K562 (cell line): ENCODE measurements at places on chromosomes 12 and 14. TPM values are rescaled to one million over a fixed set of nuclear protein-coding genes. Genes with fewer than 3 reads are reported as not detected.

Gene SLC8A3
- total RNA-seq, result not detected in 2 replicates

Gene KCNC2
- total RNA-seq, result not detected in 2 replicates

Gene ASB2
- not detected in 2 replicates for total RNA-seq

Gene C14orf39
- total RNA-seq, result 0.58 and 0.82 TPM in 2 replicates

Gene OASL
- total RNA-seq, result not detected in 2 replicates

Gene TAS2R43
- total RNA-seq, result not detected in 2 replicates

Gene GALNT8
- total RNA-seq, result 0.07 TPM in 1 of 2 replicates, not detected in the other

DNA sequence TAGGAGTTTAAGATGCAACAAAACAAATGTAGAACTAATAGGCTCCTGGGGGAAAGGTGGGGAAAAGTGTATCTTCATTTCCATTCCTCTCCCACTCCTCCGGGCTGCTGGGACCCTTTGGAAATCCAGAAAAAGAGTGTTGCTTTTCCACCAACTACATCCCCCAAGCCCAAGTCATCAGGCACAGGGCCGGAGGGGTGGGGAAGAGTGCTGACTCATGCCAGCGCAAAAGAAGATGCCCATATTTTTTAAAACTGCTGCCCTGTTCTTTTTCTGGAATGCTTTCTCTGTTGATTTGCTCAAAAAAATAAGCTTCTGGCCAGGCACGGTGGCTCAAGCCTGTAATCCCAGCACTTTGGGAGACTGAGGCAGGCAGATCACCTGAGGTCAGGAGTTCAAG is 70.9 kb downstream of the TBK1 start:
- DNase-seq, result no peak
- no peaks in the 10 kb centered on the region for H3K36me3 ChIP-seq
- peaks cover 16% of the 10 kb centered on the region for H3K27me3 ChIP-seq
- H3K27ac ChIP-seq, result no peak overlapping the region
- H3K4me1 ChIP-seq, result no peaks in the 10 kb centered on the region
- no peak overlapping the region for H3K4me3 ChIP-seq

DNA sequence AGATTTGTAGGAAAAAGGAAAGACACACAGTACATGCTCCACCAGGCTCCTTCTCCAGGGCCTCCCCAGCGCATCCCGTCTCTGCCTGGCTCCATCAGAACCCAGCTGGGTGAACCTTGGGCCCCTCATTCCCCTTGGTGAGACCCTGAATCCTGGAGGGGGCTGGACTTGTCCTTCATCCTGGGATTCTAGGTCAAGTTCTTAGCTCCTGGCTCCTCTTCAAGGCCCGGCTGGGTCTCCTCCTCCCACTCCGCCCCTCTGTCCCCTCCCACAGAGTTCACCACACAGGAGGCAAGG is 49.2 kb downstream of the PSMA6 start:
- no peak overlapping the region for H3K4me3 ChIP-seq
- H3K36me3 ChIP-seq, result no peaks in the 10 kb centered on the region
- H3K27me3 ChIP-seq, result no peaks in the 10 kb centered on the region

DNA sequence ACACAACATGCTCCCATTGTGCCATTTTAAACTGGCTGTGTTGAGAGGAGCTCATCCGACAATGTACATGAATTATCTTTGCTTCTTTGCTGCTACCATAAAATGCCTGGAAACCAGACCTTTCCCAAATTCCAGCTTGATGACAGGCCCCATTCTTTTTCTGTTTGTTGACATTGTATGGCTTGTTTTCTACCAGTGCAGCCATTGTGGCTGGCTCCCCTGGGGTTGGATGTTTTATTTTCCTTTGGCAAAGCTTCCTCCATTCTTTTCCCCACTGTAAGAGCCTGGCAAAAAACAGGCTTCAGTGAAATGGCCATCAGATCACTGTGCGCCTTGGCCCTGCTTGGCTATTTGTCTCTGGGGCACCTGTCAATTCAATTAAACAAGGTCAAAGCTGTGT is 532.5 kb downstream of the VRK1 start:
- H3K36me3 ChIP-seq, result no peaks in the 10 kb centered on the region
- no peak for DNase-seq
- no peak overlapping the region for H3K27ac ChIP-seq
- no peaks in the 10 kb centered on the region for H3K4me1 ChIP-seq
- no peak overlapping the region for H3K4me3 ChIP-seq

- H3K27ac ChIP-seq, result no peak overlapping the region
- no peak overlapping the region for H3K4me3 ChIP-seq
- no peaks in the 10 kb centered on the region for H3K27me3 ChIP-seq
Measured at GRCh38 chr14:94317259-94317658, 5.9 kb downstream of the SERPINA6 start.

GRCh38 chr14:90539996-90540395 is 143.2 kb downstream of the CALM1 start:
- H3K36me3 ChIP-seq, result no peaks in the 10 kb centered on the region
- no peaks in the 10 kb centered on the region for H3K27me3 ChIP-seq
- H3K4me1 ChIP-seq, result peaks cover 21% of the 10 kb centered on the region
- no peak overlapping the region for H3K27ac ChIP-seq
- DNase-seq, result no peak

DNA sequence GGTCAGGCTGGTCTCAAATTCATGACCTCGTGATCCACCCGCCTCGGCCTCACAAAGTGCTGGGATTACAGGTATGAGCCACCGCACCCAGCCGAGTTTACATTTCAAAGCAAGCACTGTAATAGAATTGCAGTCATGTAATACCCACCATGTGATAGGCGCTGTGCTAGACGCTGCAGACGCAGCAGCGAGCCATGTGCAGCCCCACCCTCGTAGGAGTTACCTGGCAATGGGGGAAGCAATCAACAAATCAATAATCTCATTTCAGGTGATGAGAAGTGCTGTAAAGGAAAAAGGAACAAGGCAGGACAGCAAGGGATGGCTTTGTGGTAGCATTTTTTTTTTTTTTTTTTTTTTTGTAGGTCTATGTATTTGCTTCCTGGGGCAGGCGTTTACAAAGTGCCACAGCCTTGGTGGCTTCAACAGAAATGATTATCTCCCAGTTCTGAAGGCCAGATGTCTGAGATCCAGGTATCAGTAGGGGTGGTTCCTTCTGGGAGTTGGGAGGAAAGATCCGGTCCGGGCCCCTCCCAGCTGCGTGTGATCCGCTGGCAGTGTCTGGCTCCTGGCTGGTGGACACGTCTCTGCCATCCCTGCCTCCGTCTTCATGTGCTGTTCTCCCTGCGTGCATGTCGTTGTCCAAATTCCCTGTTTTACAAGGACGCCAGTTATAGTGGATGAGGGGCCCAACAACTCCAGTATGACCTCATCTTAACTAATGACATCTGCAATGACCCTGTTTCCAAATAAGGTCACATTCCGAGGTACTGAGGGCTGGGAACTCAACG is 72.8 kb downstream of the TNFAIP2 start:
- H3K4me3 ChIP-seq, result no peak overlapping the region
- H3K27ac ChIP-seq, result no peak overlapping the region
- no peak for DNase-seq
- no peaks in the 10 kb centered on the region for H3K36me3 ChIP-seq
- H3K4me1 ChIP-seq, result peaks cover 2% of the 10 kb centered on the region; the same call in 1 of the 3 replicates
- no peaks in the 10 kb centered on the region for H3K27me3 ChIP-seq

DNA sequence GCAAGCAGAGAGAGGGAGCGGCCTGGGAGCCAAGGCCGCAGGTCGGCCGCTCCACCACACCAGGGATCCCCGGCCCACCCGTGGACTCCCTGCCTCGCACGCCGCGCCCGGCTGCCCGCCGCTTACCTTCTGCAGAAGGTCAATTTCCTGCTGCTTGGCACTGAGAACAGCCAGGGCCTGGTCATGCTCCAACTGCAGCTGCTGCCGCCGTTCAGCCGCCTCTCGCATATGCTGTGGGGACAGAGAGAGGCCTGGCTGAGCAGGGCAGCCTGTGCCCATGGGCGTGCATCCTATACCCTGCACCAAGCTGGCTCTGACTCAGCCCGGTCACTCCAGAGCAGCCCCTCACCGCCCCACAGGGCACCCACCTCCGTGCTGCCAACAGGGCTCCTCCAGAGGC is 141.1 kb downstream of the PIWIL1 start:
- no peak overlapping the region for H3K4me3 ChIP-seq
- H3K4me1 ChIP-seq, result no peaks in the 10 kb centered on the region
- H3K27ac ChIP-seq, result no peak overlapping the region
- H3K27me3 ChIP-seq, result peaks cover 32% of the 10 kb centered on the region
- H3K36me3 ChIP-seq, result no peaks in the 10 kb centered on the region
- no peak for DNase-seq

GRCh38 chr12:5584412-5585175 is 152.7 kb downstream of the NTF3 start:
- peaks cover 7% of the 10 kb centered on the region; the same call in 2 of the 3 replicates for H3K27me3 ChIP-seq
- H3K27ac ChIP-seq, result no peak overlapping the region
- H3K4me1 ChIP-seq, result peaks cover 2% of the 10 kb centered on the region; the same call in 1 of the 3 replicates
- no peaks in the 10 kb centered on the region for H3K36me3 ChIP-seq

DNA sequence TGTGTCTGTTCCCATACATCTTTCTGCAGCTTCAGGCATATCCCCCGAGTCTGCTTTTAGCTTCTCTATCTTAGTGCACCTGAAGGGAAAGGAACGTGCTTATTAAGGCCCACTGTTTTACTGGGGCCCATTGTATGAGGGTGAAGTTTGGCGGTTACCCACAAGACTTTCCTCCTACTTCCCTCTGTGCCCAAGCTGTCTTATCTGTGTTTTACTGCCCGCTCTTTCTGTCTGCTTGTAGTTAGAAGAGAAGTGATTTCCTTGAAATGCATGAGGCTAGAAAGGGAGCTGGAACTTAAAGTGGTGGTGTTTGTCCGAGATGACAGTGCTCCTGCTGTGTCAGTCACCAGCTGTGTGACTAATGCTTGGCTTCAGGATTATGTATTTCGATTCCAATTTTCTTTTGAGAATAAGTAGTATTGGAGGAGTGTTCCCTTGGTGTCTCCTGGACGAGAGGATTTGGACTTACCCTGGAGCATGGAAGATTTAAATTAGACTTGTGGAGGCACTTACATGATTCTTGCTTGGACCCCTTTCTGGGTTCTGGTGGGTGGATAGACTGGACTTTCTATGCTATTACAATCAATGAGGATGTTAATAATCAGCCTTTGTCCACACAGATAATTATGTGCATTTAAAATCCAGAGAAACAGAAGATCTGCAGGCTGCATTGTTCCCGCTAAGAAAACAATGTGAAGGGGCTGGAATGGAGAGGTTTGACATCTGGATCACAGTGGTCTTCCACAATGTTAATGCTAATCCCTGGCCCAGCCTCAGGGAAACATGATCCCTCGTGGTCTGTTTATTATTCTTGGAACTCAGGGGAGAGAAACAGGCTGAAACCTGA is 13.9 kb upstream of the KRT86 start:
- H3K4me1 ChIP-seq, result peaks cover 5% of the 10 kb centered on the region; the same call in 1 of the 2 replicates
- no peak overlapping the region for H3K4me3 ChIP-seq
- H3K36me3 ChIP-seq, result no peaks in the 10 kb centered on the region
- peaks cover 46% of the 10 kb centered on the region for H3K27me3 ChIP-seq

- no peaks in the 10 kb centered on the region; the same call in 2 of the 3 replicates for H3K4me1 ChIP-seq
- DNase-seq, result no peak
- no peaks in the 10 kb centered on the region for H3K36me3 ChIP-seq
- peaks cover 2% of the 10 kb centered on the region; the same call in 1 of the 3 replicates for H3K27me3 ChIP-seq
- H3K27ac ChIP-seq, result no peak overlapping the region
Measured at GRCh38 chr12:126807312-126807865, 1459.6 kb upstream of the TMEM132C start.

- no peaks in the 10 kb centered on the region for H3K4me1 ChIP-seq
- H3K36me3 ChIP-seq, result no peaks in the 10 kb centered on the region
- H3K27ac ChIP-seq, result no peak overlapping the region
Measured at GRCh38 chr14:33061667-33062325, 123.1 kb downstream of the NPAS3 start.

GRCh38 chr14:60183741-60184140 is 18.5 kb upstream of the DHRS7 start:
- H3K27me3 ChIP-seq, result no peaks in the 10 kb centered on the region
- no peak for DNase-seq
- no peaks in the 10 kb centered on the region for H3K36me3 ChIP-seq
- no peaks in the 10 kb centered on the region for H3K4me1 ChIP-seq

DNA sequence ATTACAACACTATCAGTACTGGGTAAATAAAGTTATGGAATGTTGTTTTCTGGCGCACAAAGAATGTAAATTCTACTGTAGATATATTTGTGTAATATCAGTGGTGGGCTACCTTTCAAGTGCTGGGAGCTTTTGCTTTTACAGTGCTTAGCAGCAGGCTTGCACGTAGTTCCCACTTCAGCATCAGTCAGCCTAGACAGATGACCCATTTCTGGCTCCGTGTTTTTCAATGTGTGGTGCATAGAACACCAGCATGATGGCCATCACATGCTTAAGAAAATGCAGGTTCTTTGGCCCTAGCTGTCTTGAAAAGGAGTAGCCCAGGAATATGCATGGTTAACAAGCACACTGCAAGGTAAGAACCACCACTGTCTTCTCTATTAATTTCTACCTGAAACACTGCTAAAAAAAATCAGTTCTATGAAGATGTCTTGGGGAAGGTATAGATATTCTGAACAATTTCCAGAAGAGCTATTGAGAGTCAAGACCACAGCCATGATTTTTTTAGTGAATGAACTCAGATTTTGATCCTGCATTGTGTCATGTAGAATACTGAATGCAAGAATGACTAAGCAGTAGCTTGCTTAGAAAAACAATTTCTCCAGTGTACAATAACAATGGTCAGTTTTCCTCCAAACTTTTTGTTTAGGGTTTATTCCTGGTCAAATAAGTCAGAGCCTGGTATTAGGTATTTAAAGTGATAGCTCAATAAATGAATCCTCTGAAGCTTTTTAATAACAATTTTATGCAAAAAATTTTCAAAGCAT is 195.7 kb downstream of the AKAP6 start:
- H3K4me3 ChIP-seq, result no peak overlapping the region
- H3K27ac ChIP-seq, result no peak overlapping the region
- DNase-seq, result no peak
- H3K36me3 ChIP-seq, result no peaks in the 10 kb centered on the region

- H3K4me3 ChIP-seq, result no peak overlapping the region
- peaks cover 30% of the 10 kb centered on the region for H3K27me3 ChIP-seq
- no peaks in the 10 kb centered on the region for H3K36me3 ChIP-seq
- H3K27ac ChIP-seq, result no peak overlapping the region
- peaks cover 5% of the 10 kb centered on the region; the same call in 2 of the 3 replicates for H3K4me1 ChIP-seq
- no peak for DNase-seq
Measured at GRCh38 chr12:109878749-109879148, 1.6 kb downstream of the GLTP start.

DNA sequence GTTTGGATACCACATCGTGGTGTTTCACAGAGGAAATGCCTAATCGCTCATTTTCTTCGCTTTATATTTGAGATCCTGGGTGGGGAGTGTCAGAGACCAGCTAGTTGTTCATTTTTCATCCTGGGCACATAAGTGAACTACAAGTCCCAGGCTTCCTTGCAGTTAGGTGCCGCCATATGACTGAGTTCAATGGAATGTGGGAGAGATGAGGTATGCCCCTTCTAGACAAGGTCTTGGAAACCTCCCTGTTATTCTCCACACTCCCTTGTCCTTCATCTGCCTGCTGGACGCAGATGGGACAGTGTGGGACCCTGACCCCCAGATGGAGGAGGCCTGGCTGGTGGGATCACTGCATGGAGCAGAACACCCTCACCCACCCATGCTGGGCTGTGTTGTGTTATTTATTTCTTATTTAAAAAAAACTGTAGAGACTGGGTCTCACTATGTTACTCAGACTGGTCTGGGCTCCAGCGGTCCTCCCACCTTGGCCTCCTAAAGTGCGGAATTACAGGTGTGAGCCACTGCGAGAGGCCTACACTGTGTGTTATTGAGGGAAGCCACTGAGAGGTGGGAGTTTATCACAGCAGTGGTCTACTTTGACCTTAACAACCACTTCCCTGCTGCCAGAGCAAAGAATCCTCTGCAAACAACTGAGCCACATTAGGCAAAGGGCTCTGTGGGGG is 42.9 kb upstream of the VRK1 start:
- H3K4me3 ChIP-seq, result no peak overlapping the region
- no peaks in the 10 kb centered on the region for H3K36me3 ChIP-seq
- DNase-seq, result no peak
- peaks cover 3% of the 10 kb centered on the region; the same call in 2 of the 3 replicates for H3K27me3 ChIP-seq
